ENCODE measurements at places on chromosomes 4 and X. TPM values are rescaled to one million over a fixed set of nuclear protein-coding genes. Genes with fewer than 3 reads are reported as not detected.

Gene FGF5
- 3.4 TPM for total RNA-seq

Gene MTMR8
- 3.3 TPM for total RNA-seq

- no peak for DNase-seq
Observed at GRCh38 chr4:86031927-86032326, 327.9 kb downstream of the MAPK10 start.

Gene PF4V1
- not detected for total RNA-seq

DNA sequence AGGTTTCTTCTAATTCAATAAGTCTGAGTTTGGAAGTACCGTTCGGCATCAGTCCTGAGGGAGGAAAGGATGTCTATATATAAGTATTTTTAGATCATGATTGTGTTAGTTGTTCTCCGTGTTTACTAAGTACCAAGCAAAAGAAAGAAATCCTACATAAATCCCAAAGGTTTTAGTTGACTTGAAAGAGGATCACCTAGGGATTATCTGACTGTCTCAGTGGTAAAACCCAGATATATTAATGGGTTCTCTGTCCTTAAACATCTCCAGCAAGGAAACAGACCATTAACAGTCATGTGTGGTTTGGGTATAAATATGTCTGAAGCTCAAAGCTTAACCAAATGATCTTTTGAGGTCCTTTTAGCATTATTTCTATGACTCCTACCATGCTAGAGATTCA, 207.1 kb upstream of the RASGEF1B start:
- DNase-seq: no peak

Gene FBXW7
- 61.3 TPM for total RNA-seq

Gene ERAS
- not detected for total RNA-seq

GRCh38 chr4:113447769-113448168, 313.8 kb downstream of the CAMK2D start:
- no peak for DNase-seq

Gene ANOS1
- total RNA-seq: 0.08 TPM
